CD4-positive, alpha-beta T cell treated with Interleukin-15 for 4 hours (primary cell): ENCODE measurements at places on chromosomes 3 and 15.

- no peak for DNase-seq
Observed at GRCh38 chr15:94324835-94325767, 93.7 kb downstream of the MCTP2 start.

DNA sequence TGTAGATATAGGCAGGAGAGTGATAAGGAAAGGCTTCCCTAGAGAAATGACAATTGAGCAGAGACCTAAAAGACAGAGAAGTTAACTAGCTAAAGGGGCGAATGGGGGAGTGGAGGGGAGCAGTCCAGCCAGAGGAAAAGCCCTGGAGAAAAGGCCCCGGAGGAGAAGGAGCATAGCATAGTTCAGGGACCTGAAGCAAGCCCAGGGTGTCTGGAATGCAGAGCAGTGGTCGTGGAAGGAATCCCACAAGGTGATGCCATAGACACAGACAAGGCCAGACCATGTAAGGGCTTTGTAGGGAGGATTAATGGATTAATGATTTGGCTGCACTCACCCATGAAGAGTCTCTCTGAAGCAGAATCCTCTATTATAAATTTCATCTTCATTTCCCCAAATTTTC is 45.8 kb upstream of the LRRN1 start:
- DNase-seq: no peak

DNA sequence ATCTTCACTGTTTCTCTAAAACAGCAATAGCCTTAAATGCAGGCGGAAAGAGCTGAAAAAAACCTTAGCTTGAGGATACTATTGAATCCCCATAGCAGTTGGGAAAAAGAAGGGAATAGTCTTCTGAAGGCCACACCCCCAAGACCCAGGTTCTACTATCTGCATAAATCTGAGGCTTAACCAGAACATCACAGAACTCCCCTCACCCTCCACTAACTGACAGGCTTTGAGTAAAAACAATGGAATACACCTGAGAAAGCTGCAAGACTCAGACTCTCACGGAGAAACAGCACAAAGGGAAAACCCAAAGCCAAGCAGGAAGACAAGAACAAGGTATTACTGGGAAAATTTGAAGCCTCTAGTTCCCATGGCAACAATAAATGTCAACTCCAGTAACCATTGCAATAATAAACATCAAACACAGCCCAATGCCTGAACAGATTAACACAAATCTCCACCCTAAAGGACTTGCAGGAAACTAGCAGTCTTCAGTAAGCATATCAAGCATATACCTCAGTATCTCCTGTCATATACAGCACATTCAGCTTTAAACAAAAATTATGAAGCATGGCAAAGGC is 56.4 kb downstream of the TMCC1 start:
- no peak for DNase-seq

DNA sequence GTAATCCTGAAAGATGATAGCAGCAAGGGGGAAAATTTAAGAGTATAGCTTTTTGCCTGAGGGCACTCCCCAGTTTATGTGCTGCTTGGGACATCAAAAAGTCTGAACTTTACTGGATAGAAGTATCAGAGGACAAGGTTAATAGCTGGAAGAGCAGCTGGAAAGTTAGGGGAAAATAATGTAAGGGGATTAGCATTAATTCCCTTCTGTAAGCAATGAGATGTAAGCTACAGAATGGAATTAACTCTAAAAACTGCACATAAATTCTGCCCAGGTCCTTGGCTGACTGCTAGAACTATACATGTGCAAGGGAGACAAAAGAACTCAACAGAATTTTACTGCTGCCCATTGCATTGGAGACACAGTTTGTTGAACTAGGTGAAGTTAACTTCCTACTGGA is 55.6 kb downstream of the ATP11B start:
- no peak for DNase-seq

DNA sequence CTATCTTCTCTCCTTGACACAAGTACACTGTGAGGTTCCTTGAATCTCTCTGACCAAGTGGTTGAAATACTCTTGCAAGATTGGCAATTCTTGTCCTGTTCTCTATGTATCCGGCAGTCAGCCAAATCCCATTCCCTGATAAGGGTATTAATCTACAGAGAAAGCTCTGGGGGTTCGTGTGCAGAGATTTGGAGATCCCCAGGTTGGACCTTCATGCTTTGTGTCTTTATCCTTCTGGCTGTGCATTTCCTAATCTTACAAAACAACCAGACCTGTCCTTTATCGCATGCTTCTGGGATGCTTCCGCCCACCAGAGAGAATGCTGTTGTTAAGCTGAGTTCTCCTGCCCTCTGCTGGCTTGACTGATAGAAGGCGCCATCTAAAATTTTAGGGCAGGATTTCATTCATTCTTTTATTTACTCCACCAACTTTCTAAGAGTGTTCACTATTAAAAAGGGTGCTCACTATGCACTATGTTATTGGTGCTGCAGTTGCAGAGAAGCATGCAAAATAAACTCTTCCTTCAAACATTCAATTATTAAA is 8.6 kb upstream of the SST start:
- no peak for DNase-seq

- no peak for DNase-seq
Observed at GRCh38 chr15:39918688-39919385, 1.2 kb downstream of the GPR176 start.

DNA sequence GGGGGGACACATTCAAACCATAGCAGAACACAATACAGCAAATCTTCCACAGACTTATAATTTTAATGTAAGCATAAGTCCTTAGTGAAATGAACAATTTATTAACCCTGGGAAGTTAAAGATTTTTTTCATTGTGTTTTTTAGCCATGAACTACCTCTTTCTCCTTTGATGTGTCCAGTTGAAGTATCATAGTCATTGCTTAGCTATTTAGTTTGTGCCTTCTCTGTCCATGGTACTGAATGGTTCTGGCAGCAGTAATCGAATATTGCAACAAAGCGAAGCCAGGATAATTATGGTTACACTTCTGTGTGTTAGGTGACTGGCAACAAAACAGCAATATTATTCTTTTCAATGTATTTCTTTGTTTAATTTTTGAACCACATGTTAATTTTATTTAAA is 403.0 kb upstream of the ONECUT1 start:
- no peak for DNase-seq

DNA sequence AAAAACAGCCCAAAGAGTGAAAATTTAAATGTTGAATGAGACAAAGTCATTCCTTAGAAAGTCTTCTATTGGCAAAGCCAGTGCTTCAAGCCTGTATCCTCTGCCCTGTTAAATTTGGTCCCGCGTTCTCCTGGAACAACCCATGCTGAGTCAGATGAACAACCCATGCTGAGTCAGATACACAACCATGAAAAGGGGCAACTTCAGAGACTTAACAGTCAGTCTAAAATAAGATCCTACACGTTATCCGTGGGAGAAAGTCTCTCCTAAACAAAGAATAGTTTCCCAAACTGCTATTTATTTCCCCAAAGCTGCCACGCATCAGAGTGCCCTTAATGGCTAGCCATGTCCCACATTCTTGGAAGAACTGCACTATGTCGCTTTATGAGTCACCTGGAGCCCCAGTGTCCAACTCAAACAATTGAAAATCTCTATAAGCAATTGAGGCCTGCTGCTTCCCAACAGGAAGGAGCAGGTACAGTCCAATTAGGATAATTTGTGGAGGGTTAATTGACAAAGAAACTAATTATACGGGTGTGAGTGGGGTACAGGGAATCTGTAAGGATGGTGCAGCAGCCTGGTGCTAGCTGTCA is 66.1 kb downstream of the WHAMM start:
- no peak for DNase-seq

GRCh38 chr3:124671106-124671505 is 59.1 kb upstream of the UMPS start:
- peak; percentile 4 for DNase-seq

GRCh38 chr3:152291649-152292066 is 22.9 kb downstream of the MBNL1 start:
- DNase-seq: peak; percentile 52

DNA sequence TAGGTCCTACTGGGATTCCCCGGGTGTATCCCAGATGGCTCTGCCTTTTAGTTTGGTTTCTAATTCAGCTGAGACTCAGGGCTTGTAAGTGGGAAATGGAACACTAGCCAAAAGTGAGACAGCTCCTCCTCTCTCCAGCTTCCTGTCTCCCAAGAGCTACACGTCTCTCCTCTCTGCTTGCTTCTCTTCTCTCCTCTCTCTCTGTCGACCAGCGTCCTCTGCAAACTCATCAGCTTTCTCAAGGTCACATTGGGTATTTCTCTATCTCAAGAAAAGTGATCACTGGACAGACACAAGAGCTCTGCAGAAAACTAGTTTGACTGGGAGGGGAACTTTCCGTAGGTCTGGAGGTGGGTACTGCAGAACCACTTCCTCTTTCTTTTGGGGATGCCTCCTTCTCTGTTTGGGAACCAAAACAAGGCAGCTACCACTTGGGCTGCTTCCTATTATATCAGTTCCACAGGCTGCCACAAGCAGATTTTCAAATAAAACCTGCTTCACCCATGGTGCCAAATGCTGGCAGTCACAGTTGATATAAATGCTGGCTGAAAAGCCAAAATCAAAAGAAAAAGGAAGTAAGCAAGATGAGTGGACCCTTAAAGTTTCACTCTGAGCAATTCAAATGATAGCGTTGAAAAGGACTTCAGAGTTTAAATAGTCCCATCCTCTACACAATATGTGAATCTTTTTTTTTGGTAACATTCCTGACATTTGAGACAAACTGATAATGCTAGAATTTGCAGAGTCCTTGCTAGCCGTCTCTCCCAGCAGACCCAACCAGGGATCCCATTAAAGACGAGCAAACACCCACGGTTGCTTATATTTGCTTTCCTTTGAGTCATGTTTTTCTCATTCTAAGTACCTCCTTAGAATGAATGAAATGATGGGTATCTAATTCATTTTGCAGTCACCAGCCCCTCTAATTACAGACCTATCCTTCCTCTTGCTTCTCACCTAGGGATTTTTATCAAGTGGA is 7.2 kb upstream of the DYNC1LI1 start:
- peak; percentile 18 for DNase-seq

GRCh38 chr15:27828746-27829145 is 270.4 kb downstream of the OCA2 start:
- DNase-seq: no peak

- DNase-seq: no peak
Observed at GRCh38 chr15:92772061-92772460, 116.5 kb upstream of the FAM174B start.

- DNase-seq: no peak
Observed at GRCh38 chr3:166902374-166902773, 477.7 kb downstream of the ZBBX start.

DNA sequence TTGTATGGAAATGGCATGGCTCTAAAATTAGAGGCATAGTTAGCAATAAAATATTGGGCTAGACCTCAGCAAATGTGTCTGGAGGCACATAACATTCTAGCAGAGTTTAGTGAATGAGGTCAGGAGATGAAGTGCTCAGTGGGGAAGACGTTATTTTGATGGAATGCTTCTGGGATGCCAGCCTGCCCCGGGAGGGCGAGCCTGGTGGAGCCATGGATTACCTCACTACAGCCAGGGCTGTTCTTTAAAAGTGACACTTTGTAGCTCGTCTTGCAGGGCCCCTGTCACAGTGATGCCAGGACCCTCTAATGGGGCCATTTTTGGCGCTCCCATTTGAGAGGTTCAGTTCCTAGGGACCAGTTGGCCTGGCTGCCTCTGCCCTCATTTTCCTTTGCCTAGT is 48.5 kb downstream of the PXYLP1 start:
- no peak for DNase-seq

GRCh38 chr3:176767385-176767784 is 429.9 kb downstream of the TBL1XR1 start:
- DNase-seq: no peak

DNA sequence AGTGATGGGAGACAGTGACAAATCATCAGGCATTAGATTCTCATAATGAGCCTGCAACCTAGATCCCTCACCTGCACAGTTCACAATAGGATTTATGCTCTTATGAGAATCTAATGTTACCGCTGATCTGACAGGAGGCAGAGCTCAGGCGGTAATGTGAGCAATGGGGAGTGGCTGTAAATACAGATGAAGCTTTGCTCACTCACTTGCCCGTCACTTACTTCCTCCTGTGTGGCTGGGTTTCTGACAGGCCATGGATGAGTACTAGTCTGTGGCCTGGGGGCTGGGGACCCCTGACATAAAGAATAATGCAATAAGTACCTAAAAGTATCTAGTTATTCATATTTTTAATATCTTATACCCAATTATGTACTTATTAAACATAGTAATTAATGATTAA is 15.6 kb downstream of the IQCB1 start:
- DNase-seq: no peak

GRCh38 chr15:101031213-101031612 is 112.1 kb downstream of the LRRK1 start:
- no peak for DNase-seq

- DNase-seq: peak; percentile 42
Observed at GRCh38 chr15:59997070-59997701, 6.9 kb upstream of the FOXB1 start.

- no peak for DNase-seq
Observed at GRCh38 chr15:49923671-49924070, 195.4 kb downstream of the ATP8B4 start.

DNA sequence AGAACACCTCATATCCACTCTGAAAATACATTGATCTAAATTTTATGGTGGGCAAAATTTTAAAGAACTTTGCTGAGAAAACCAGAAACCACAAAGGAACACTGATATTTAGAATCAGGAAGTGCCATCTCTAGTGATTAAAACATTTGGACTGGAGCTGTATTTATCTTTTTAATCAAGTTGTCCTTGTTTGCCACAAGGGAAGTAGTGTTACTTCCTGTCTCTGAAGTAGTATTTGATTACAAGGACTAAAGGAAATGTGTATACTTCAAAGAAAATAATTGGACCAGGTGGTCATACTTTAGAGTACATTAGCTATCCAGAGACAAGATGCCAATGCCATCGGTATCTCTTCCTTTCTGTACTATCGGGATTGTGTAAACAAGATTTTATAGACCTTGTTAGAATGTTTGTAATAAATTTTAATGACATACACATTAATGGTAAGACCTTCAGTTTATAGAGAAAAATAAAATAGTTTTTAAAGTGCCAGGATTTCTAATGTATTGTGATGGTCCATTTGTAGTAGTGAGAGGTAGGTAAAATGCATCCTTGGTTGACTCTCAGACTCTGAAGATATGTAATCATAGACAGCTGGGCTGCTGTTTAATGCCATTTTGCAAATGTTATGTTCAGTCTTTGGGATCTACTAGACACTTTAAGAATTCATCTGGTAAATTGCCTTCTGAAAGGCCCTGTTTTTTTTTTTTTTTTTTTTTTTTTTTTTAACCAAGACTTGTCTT is 131.9 kb downstream of the B3GALNT1 start:
- DNase-seq: no peak

GRCh38 chr3:66083784-66084213 is 45.1 kb upstream of the MAGI1 start:
- no peak for DNase-seq

DNA sequence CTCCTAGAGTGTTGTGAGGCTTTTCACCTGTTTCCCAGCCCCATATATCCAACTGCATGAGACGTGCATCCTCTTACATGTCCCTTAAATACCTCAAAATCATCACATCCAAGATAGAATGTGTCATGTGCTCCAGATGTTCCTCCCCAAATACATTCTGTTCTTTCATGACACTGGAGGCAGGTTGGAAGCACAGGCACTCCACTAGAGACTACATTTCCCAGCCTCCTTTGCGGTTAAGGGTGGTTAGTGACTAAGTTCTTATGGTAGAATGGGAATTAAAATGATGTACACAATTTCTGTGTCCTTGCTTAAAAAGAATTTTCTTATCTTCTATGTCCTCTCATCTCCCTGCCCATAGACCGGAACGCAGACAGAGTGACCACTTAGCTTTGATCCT is 34.3 kb downstream of the TMEM40 start:
- no peak for DNase-seq
